ENCODE measurements at places on chromosomes 5 and 9. TPM values are rescaled to one million over a fixed set of nuclear protein-coding genes. Genes with fewer than 3 reads are reported as not detected.

NXNL2 gene
- not detected for total RNA-seq

IL11RA gene
- 26.5 TPM for total RNA-seq

DBH gene
- total RNA-seq: 16.7 TPM

CD274 gene
- total RNA-seq: 1.0 TPM

PRRX2 gene
- not detected for total RNA-seq

OR4F3 gene
- total RNA-seq: not detected

DNA sequence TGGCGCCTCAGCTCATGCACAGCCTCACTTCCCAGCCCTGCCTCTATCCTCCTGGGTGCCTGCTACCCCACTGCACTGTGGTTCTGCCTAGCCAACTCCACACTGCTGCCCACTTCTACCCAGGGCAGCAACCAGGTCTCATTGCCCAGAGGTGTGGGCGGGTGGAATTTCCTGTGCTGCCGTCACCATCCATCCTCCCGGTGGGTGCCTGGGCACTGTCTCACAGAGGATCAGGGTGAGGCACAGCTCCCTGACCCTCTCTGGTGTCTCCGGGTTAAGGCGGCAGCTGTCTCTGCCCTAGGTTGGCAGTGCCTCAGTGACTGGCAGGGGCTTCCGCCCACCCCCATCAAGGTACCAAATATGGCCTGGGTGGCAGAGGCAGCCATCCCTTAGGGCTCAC, 4.3 kb upstream of the MTMR12 start:
- DNase-seq: no peak

DNA sequence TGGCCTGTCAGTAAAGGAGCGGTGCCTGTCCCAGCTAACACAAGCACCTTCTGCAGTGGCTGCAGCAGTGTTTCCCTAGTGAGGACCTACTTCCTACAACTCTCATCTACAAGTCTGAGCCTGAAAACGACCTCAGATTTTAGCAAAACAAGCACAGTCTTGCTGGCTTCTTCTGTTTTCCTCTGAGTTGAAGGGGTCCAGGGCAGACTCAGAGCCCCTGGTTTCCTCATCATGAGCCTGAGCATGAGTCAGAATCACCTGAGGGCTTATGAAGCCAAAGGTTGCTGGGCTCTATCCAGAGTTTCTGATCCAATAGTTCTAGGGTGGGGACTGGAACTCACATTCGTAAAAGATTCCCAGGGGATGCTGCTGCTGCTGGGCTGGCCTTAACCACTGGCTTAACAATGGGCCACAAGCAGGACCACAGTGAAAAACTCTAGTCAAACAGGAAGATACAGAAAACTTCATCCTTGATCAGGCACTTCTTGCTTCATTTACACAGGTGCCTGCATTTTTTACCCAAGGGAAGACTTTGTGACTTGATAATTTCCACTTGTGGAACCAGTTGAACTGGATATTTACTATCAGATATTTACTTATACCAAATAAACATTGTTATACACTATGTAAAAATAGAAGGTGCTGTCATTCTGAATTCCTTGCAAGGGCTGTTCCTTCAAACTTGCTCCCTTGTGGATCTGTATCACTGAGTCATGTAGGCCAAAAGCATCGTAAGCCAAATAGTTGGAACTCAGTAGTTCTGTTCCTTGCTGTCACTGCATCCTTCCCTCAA, 4.3 kb upstream of the ACER2 start:
- no peak for DNase-seq

DNA sequence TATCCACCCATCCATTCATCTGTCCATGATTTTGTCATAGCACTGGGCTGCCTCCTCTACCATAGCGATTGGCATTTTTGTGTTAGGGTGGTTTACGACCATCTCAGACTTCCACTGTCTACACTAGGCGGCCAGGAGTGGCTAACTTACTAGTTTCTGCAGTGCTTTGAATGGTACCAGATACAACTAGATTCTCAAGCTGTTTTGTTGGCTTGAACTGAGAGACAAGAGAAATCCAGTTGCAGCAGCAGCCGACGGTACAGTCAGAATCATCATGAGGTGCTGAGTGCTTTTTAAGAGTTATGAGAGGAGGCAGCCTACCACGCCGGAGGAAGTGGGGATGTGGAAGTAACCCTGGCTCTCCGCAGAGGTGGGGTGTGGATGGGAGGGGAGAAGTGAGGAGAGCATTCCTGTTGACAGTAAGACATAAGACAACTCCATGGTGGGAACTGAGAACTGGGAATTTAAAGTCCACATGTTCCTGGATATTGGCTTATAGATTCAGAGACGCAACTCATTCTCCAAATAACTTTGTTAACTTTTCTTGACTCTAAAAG, 27.9 kb downstream of the COL5A1 start:
- DNase-seq: no peak

- no peak for DNase-seq
These were observed 125.2 kb downstream of the FSTL4 start for GRCh38 chr5:133487093-133487492.

- peak; percentile 27 for DNase-seq
These were observed 159.3 kb downstream of the RGS3 start for GRCh38 chr9:113622600-113623400.

DNA sequence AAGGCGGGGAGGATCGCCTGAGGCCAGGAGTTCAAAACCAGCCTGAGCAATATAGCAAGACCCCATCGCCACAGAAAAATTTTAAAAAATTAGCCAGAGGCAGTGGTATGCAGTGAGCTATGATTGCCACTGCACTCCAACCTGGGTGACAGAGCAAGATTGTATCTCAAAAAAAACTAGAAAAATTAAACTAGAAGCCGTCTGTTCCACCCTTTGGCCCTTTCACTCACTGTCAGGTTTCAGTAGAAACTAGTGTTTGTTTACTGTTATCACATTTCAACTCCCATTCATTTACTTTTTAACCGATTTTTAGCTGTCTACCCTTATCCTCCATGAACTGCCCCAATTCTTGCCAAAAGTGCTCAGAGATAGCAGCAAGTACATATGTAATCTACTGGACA, 8.3 kb downstream of the UGCG start:
- no peak for DNase-seq

GRCh38 chr9:93903886-93904648, 51.1 kb downstream of the BARX1 start:
- DNase-seq: no peak

DNA sequence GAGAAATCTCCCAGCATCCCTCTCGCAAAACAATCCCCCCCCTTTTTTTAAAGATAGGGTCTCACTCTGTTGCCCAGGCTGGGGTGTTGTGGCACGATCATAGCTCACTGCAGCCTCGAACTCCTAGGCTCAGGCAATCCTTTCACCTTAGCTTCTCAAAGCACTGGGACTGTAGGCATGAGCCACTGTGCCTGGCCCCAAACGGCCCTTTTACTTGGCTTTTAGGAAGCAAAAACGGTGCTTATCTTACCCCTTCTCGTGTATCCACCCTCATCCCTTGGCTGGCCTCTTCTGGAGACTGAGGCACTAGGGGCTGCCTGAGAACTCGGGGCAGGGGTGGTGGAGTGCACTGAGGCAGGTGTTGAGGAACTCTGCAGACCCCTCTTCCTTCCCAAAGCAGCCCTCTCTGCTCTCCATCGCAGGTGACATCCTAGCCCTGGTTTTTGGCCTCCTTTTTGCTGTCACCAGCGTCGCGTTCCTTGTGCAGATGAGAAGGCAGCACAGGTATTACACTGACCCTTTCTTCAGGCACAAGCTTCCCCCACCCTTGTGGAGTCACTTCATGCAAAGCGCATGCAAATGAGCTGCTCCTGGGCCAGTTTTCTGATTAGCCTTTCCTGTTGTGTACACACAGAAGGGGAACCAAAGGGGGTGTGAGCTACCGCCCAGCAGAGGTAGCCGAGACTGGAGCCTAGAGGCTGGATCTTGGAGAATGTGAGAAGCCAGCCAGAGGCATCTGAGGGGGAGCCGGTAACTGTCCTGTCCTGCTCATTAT, 6.8 kb downstream of the CA9 start:
- DNase-seq: no peak

DNA sequence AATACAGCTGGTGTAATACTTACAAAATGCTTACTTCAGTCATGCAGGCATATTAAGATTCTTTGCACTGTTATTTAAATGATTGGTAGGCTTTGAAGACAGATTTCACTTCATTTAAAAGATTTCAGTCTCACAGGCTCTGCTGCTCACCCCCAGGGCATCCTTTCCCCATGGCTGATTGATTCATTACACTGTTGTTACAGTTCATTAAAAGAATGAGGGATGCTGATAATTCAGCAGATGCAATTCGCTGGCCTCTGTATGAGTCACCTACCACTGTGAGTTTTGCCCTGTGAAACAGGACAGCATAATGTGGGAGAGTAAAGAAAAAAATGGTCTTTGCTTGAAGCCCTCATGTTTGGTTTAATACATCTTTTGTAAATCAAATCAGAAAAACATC, 246.9 kb downstream of the CYLC2 start:
- DNase-seq: no peak

DNA sequence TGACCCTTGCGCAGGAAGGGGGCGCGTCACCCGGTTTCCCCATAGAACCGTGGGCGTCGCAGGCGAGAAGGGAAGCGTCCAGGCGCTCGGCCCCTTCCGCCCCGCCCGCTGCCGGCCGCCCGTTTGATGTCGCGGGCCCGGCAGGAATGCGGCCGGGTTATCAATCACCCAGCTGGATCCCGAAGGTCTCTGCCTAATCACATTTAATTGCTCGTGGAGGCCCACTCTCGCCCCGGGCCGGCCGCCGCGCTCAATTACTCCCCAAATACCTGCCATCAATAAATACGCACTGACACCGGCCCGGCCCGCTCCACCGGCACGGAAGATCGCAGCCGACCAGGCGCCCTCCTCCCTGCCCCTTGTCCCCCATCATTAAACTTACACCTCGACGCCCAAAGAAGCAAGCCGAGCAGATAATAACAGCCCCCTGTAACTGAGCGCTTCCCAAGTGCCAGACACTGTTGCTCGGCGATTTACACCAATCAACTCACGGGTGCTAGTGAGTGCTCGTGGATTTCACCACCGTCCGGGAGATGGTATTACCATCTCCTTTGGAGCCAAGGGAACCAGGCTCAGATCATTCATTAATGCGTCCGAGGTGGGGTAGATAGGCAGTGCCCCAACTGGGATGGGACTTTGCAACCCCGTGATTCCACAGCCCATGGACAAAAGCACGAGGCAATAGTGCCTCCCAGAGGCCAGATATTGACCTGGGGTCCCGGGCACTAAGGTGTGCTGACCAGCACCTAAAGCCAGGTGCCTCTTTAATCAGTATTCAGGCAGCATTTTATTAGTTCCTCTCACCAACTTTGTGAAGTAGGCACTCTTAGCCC, 11.3 kb downstream of the MSX2 start:
- no peak for DNase-seq

DNA sequence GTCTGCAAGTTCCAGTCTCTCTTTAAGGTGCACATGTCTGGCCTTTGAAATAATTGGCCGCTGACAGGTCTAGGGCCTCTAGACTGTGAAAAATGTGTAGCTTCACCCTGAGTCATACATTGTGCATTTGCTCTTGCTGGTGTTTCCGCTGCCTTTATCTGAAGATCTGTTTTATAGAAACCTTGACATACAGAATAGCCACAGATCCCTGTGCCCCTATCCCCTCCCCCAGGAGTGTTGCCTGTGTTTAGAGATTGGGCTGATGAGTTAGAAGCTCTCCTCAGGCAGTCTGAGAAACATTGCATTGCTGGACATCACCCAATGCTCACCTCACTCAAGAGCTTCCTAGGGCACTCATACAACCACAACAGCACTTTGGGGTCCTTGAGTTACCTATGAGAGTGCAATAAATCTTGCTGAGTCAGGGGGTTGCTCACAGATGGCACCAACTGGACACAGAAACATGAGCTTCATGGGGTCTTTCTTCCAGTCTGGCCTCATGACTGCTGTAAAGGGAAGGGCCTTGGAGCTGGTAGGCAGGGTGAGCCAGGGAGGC, 3.8 kb upstream of the ZNF782 start:
- DNase-seq: no peak

DNA sequence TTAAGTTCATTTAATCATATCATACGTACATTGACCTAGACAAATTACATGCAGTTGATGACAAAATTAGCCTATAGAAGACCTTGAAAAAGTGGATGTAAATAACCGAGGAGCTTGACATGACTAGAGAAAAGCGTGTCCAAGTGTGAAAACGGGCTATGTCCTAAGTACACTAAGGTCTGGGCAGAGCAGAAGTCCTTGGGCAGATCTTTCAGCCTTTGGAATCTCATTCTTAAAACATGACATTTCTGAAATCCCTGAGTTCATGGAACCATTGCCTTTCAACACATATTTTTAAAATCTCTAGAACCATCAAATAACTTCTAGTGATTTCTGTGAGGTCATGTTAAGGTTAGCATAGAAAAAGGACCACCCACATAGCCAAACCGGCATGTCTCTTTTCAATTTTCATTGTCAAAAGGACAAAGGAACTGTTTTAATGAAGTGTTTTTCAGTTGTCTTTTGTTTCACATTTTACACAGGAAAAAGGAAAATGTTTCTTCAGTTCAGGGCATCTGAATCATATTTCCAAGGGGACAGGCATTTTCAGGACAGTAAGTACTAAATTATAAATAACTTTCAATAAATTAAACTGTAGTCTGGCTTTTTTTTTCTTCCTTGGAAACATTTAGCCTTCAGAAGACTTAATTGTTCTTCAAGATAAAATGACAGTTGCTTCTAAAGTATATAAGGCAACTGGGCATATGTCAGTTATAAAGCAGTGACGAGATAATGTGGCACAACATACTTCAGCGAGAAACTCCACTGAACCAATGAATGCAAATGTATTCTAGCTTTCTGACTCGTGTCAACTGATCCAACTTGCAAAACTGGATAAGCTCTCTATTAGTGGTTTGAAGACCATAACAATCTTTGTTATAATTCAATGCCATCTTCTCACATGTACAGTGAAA, 416.8 kb downstream of the NFIB start:
- DNase-seq: no peak

- no peak for DNase-seq
These were observed 298.8 kb downstream of the NR2F1-AS1 start for GRCh38 chr5:93281980-93282772.

DNA sequence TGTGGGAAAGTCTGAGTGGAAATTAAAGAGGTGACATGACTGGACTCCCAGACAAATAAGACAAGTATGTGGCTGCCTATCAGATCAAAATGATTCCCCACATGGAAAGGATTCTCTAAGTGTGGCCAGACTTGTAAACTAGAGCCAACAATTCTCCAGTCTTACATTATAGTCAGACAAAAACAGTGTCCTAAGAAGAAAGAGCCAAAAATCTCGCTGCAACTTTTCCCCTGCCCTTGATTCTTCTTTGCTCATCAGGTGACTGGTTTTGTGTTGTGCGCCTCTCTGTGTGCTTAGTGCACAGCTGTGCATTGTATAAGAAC, 164.2 kb upstream of the TARS1 start:
- no peak for DNase-seq

GRCh38 chr5:24786108-24786507, 141.3 kb upstream of the CDH10 start:
- no peak for DNase-seq

GRCh38 chr5:120304663-120305062, 159.4 kb upstream of the PRR16 start:
- DNase-seq: no peak

- no peak for DNase-seq
These were observed 19.3 kb downstream of the GAPVD1 start for GRCh38 chr9:125280945-125281344.

All from left lobe of liver (tissue), 2 donors.